ENCODE measurements at places on chromosomes 7 and 10. TPM values are rescaled to one million over a fixed set of nuclear protein-coding genes. Genes with fewer than 3 reads are reported as not detected.

Gene ANXA11
- polyA plus RNA-seq, result 265 TPM

Gene UFSP1
- polyA plus RNA-seq, result 1.7 TPM

Gene KMT2C
- 20.9 TPM for polyA plus RNA-seq

Gene ZKSCAN1
- polyA plus RNA-seq, result 63.6 TPM

DNA sequence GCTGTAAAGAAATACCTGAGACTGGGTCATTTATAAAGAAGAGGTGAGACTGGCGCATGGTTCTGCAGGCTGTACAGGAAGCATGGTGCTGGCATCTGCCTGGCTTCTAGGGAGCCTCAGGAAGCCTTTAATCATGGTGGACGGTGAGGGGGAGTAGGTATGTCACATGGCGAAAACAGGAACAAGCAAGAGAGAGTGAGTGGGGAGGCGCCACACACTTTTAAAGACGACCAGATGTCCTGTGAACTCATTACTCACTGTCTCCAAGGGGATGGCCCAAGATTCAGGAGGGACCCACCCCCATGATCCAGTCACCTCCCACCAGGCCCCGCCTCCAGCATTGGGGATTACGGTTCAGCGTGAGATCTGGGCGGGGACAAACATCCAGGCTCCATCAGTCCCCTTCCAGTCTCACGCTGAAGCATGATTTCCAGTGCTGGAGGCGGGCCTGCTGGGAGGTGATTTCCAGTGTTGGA lies 3.2 kb downstream of the ZNF316 start:
- peak overlapping the region; percentile 71 for H3K27ac ChIP-seq
- peak overlapping the region; percentile 11 for H3K4me3 ChIP-seq
- no peak for DNase-seq
- no peaks in the 10 kb centered on the region for H3K36me3 ChIP-seq
- no peaks in the 10 kb centered on the region for H3K27me3 ChIP-seq

DNA sequence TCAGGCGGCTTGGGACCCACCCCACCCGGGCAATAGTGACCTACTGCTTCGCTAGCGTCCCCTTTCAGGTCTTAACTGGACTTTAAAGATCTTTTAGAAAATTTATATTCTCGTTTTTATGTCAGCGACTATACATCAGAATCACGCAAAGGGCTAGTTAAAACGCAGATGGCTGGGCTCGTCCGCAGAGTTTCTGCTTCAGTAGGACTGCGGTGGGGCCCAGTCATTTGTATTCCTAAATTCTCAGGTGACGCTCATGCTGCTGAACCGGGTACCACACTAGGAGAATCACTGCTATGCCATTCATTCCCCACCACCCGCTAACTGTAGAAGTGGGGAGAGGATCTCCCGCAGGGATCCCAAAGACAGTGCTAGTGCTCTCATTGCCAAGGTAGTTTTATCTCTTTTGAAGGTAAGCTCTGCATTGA lies 12.0 kb upstream of the SP8 start:
- no peak overlapping the region for H3K27ac ChIP-seq
- no peak for DNase-seq
- peaks cover 24% of the 10 kb centered on the region for H3K36me3 ChIP-seq
- peaks cover 56% of the 10 kb centered on the region for H3K27me3 ChIP-seq
- H3K4me3 ChIP-seq, result peak overlapping the region; percentile 77

DNA sequence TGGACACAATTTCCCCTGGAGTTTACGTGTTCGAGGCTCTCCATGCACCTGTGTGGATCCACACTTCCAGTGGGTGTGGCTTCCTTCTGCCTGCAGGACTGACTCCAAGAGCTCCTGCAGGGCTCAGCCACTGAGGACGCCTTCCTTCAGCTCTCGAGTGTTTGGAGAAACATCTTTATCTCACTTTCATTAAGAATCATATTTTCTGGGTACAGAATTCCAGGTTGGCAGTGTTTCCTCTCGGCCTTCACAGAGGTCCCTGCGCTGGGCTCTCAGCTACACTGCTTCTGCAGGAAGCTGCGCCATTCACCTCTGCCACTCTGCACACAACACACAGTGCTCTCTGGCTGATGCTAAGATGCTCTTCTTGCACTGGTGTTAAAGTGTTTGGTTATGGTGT lies 69.9 kb upstream of the NKX6-2 start:
- H3K4me3 ChIP-seq, result no peak overlapping the region
- H3K4me1 ChIP-seq, result no peaks in the 10 kb centered on the region
- no peak overlapping the region for H3K27ac ChIP-seq
- DNase-seq, result no peak
- H3K36me3 ChIP-seq, result no peaks in the 10 kb centered on the region

DNA sequence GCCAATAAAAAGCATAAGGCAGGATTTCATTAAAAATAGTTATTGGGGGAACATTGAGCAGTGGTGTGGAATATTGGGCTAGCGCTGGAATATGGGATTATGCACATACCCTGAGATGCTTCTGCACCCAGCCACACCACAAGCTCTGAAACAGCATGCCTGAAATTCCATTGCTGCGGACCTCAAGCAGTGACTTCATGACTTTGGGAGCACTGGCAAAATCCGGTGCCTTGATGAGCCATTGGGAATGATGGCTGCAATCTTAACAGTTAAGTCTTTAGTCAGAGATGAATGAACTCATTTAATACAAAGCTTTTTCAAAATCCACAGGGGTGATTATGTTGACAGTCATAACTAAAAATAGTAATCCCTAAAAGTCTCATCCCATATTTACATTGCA lies 274.7 kb upstream of the MTPN start:
- no peak for DNase-seq
- H3K4me3 ChIP-seq, result no peak overlapping the region
- no peaks in the 10 kb centered on the region for H3K27me3 ChIP-seq
- H3K36me3 ChIP-seq, result peaks cover 17% of the 10 kb centered on the region
- no peaks in the 10 kb centered on the region for H3K4me1 ChIP-seq

DNA sequence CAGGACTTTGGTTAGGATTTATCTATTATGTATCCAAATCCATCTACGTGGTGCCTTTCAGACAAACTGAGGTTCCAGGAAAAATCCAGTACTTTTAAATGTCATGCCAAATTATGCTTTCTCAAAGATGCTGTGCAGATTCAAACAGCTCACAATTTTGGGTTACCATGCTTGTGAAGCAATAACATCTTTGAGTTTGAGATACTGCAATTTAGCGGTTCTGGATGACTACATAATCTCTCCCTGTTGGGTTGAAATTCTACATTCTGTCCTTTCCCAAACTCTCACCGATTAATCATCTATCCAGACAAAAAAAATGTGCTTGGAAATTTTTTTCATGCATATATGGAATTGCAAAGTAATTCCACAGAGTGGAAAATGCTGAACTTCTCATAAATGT lies 3.5 kb downstream of the RHOBTB1 start:
- no peak overlapping the region for H3K4me3 ChIP-seq
- no peaks in the 10 kb centered on the region for H3K36me3 ChIP-seq
- no peak overlapping the region for H3K27ac ChIP-seq
- no peak for DNase-seq
- H3K27me3 ChIP-seq, result peaks cover 28% of the 10 kb centered on the region

GRCh38 chr10:77545585-77545984 lies 92.0 kb downstream of the KCNMA1 start:
- no peak overlapping the region for H3K4me3 ChIP-seq
- H3K4me1 ChIP-seq, result peaks cover 22% of the 10 kb centered on the region
- no peak overlapping the region for H3K27ac ChIP-seq
- no peaks in the 10 kb centered on the region for H3K36me3 ChIP-seq

- no peak for DNase-seq
- peaks cover 26% of the 10 kb centered on the region for H3K4me1 ChIP-seq
- H3K27ac ChIP-seq, result no peak overlapping the region
- no peak overlapping the region for H3K4me3 ChIP-seq
Observed at GRCh38 chr7:23593706-23594105, 3.5 kb upstream of the CCDC126 start.

DNA sequence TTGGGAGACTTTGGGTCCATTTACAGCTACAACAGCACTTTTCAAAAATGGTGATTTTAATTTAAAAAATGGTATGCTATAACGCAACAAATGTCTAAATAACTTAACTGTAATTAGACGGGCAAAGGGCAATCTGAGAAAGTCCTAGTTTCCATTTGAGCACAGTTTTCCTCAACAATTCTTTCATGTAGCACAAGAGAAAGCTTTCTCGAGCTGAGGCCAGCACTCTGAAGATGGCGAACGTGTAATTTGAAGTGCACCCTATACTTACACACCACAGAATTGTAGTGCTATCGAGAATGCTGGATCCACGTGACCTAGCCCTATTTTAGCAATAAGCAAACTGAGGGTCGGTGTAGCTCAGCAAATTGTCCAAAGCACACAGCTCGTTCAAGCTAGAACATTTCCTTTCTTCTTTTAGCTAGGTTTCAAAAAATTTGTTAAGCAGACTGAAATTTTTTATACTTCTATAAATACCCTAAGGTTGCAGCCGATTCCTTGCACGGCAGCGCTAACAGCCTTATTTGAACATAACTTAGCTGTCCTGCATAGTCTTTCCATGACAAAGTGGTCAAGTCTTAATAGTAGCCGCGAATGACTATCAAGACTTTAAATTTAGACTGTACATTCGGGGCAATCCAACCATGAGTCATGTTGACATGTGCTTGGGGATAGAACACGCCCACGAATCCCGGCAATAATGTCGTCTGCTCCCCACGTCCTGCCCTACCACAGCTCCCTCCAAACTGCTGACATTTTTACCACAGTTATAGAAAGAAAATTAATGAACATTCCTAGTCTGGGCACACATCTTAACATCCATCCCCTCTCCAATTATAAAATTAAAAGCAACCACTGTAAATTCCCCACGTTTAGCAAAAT lies 10.0 kb downstream of the KLF6 start:
- H3K27ac ChIP-seq, result peak overlapping the region; percentile 61
- H3K4me1 ChIP-seq, result peaks cover 43% of the 10 kb centered on the region
- peaks cover 49% of the 10 kb centered on the region for H3K36me3 ChIP-seq
- no peak overlapping the region for H3K4me3 ChIP-seq
- no peaks in the 10 kb centered on the region for H3K27me3 ChIP-seq
- no peak for DNase-seq

DNA sequence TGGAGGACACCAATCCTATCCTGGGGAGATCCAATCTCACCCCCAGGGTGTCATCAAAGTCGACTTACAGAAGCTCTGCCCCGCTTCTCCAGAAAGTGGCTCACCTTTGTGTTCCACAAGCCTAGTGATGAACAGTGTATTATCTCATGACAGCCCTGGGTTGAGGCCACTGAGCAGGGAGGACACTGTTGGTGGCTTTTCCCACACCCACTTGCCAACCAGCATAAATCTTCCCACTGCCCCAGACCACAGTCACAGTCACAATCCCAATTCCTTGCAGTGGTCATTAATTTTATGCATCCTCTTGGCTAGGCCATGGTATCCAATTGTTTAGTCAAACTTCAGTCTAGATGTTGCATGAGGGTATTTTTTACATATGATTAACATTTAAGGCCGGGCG lies 18.4 kb downstream of the TNS3 start:
- H3K27ac ChIP-seq, result no peak overlapping the region
- H3K27me3 ChIP-seq, result peaks cover 2% of the 10 kb centered on the region
- no peak for DNase-seq
- H3K4me3 ChIP-seq, result no peak overlapping the region
- H3K36me3 ChIP-seq, result no peaks in the 10 kb centered on the region

DNA sequence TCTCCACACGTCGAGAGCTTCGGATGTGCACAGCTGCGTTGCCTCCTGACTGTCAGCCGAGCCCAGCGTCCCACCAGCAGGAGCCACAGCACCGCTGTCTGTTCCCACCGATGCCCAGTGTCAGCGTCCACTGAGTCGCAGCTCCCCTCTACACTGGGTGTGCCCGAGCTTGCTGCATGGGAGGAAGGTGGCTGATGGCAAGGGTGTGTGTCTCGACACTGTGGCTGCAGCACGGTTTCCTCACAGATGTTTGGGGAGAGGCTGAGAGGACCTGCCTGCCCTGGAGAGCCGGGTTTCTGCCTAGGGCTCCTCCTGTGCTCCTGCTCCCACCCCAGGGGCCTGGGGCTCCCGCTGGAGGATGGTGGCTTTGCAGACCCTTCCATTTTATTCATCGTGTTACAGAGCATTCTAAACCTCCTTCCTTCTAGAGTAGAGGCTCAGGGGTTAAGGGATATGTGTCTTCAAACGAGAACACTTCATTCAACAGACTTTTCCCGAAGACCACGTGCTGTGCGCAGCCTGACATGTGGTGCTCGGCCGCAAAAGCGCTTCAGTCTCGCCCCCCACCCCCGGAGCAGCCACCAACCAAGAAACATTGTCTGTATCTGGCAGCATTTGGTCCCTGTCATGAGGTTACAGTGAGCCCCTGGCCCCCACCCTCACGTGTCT lies 384.8 kb downstream of the DNAJB6 start:
- no peak overlapping the region for H3K27ac ChIP-seq
- no peak overlapping the region for H3K4me3 ChIP-seq
- H3K27me3 ChIP-seq, result peaks cover 19% of the 10 kb centered on the region

GRCh38 chr7:41574377-41574776 lies 128.5 kb downstream of the INHBA start:
- no peak overlapping the region for H3K27ac ChIP-seq
- H3K27me3 ChIP-seq, result peaks cover 2% of the 10 kb centered on the region
- H3K4me3 ChIP-seq, result no peak overlapping the region
- no peaks in the 10 kb centered on the region for H3K4me1 ChIP-seq
- no peak for DNase-seq

DNA sequence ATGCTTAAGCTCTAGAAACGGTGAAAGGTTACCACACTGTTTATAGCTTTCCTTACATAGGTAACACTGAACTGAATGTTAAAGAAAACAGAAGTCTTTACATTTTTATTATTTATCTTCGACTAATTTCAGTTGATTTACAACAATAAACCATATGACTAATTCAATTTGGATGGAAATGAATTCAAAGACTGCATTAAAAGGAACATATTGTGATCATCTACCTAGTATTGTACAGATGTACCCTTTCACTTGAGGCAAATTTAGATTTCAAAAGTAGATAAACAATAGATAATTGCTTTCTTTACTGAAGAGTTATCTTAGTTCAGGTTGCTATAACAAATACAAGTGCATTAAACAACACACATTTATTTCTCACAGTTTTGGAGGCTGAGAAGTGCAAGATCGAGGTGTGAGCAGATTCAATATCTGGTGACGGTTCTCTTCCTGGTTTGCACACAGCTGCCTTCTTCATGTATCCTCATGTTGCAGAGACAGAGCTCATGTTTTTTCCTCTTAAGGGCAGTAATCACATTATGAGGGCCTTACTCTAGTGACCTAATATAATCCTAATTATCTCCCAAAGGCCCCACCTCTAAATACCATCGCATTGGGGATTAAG lies 15.0 kb upstream of the ARMC3 start:
- peaks cover 10% of the 10 kb centered on the region for H3K4me1 ChIP-seq
- H3K27ac ChIP-seq, result peak overlapping the region; percentile 4
- DNase-seq, result peak; percentile 14
- H3K4me3 ChIP-seq, result no peak overlapping the region

- H3K4me1 ChIP-seq, result peaks cover 18% of the 10 kb centered on the region
- no peaks in the 10 kb centered on the region for H3K27me3 ChIP-seq
- H3K27ac ChIP-seq, result no peak overlapping the region
- DNase-seq, result no peak
- no peak overlapping the region for H3K4me3 ChIP-seq
Observed at GRCh38 chr7:30038196-30038980, 10.2 kb downstream of the PLEKHA8 start.
